ENCODE measurements at places on chromosomes 4 and X.

GRCh38 chr4:147794314-147794680 lies 62.4 kb downstream of the ARHGAP10 start:
- no peak for DNase-seq

DNA sequence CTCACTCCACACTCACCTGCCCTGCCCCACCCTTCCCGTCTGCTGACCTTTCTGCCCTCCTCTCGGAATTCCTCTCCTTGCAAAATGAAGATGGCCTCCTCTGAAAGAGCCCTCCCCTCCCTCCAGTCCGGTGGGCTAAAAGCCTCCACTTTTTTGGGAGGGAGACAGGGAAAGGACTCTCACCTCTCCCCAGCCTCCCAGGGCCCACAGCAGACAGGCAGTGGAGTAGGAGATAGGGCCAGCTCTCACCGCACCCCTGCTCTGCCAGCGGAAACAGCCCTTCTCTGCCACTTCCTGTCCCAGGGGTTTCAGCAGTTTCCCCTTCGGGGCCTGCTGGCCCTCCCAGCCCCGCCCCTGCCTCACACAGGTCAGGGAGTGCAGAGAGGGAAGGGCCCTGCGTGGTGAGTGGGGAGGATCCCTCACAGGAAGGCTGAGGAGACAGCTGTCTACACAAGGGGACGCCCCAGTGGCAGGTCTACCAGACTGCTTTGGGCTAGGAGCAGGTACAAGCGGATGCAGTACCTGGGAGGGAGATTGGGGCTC lies 18.2 kb downstream of the ELF4 start:
- no peak for DNase-seq

GRCh38 chrX:140762061-140762460 lies 52.5 kb downstream of the LINC00632 start:
- DNase-seq = peak; percentile 13

- DNase-seq = no peak
These were observed 58.0 kb downstream of the SPCS3 start for GRCh38 chr4:176377780-176378179.

DNA sequence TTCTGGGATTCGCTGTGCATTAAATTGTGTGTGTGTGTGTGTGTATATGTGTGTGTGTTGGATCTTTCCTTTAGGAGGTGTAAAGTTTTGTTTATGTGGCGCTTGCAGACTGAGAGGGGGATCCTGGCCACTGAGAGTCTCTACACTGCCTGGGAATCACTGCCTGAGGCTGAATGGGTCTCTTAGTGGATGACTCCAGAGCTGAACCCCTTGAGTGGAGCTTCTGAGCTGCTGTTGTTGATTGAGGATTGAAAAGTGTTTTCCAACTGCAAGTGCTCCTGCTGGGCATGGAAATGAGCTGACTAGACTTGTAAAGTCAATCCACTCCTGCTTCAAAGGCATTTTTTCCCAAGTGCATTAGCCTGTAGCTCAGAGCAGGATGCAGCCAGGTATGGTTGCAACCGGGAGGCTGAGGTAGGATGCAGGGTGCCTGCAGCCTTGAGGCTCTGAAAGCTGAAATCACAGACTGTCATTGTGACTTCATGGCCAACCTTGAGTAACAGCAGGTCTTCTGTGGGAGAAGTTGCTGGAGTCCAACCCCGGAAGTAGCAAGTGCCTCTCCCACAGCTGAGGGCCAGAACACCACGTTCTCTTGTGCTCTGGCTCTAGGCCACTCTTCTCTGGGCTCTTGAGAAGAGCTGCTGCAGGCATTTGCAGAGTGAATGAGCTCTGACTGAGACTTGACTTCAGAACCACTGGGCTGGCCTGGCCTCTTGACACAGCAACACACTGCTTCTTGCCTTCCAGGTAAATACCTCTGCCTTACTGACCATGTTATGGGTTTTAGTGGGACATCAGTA lies at the start of gene TBX22:
TSS of gene TBX22 (plus strand) at position 613 of the 800 bp plus-strand sequence. CDS start 7,517 bp downstream, outside the sequence.
- no peak for DNase-seq
